GM12892 (cell line): ENCODE measurements at places on chromosomes 1 and 21.
A peak's percentile ranks its signal among the peaks of the same experiment; 100 is the strongest.

DNA sequence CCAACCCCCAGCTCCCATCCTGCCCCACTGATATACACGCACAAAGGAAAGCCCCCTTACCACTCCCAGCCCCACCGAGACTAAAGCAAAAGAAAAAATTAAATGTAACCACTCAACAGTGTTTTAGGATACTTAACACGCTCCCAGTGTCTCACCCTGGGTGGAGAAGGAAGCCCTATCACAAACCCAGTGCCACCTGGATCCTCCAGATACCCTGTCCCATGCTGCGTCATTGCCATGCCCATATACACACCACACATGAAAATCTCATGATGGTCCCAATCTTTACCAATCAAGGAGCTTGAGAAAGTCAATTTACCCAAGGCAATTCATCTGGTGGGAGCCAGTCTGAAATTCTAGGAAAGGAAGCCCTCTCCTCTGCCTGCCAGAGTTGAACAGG lies 11.2 kb downstream of the KIAA1614 start:
- DNase-seq, result no peak

GRCh38 chr1:8562881-8563865 lies 245.3 kb downstream of the SLC45A1 start:
- DNase-seq, result no peak

DNA sequence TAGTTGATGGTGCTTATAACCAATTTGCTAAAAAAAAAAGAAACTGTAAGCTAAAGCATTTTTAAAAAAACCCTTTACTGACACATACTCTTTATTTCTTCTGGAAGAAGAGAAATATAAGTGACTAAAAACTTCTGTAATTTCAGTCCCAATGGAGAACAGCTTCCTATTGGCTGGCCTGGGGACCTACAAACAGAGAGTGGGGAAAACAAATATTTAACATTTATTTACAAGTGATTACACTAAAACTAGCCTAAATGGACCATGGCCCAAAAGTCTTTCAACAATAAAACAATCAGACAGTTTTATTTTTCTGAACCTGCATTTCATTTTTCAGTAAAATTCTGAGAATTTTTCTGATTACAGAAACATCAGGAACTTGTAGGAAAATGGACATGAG lies 15.2 kb downstream of the TARBP1 start:
- no peak for DNase-seq

- DNase-seq, result no peak
These were observed 1.3 kb downstream of the EDN2 start for GRCh38 chr1:41483001-41483850.

- DNase-seq, result no peak
These were observed 1341.2 kb downstream of the PLA2G4A start for GRCh38 chr1:188169971-188170370.

- no peak for DNase-seq
These were observed 136.7 kb downstream of the ADSS2 start for GRCh38 chr1:244314921-244315559.

DNA sequence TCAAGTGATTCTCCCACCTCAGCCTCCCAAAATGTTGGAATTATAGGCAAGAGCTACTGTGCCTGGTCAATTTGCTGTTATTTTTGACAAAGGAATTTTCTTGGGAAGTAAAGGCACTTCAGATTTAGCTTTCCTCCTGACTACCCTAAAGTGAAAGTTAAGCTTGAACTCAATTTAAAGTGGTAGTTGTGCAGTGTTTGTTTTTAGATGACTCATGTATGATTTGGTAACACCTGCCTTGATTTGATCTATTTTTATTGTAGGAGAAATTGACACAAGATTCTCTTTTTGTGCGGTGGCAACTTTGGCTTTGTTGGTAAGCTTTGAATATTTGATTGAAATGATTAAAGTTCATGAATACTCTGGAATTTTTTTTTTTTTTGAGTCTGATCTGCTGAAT lies 5.0 kb downstream of the RABGGTB start:
- DNase-seq, result no peak

DNA sequence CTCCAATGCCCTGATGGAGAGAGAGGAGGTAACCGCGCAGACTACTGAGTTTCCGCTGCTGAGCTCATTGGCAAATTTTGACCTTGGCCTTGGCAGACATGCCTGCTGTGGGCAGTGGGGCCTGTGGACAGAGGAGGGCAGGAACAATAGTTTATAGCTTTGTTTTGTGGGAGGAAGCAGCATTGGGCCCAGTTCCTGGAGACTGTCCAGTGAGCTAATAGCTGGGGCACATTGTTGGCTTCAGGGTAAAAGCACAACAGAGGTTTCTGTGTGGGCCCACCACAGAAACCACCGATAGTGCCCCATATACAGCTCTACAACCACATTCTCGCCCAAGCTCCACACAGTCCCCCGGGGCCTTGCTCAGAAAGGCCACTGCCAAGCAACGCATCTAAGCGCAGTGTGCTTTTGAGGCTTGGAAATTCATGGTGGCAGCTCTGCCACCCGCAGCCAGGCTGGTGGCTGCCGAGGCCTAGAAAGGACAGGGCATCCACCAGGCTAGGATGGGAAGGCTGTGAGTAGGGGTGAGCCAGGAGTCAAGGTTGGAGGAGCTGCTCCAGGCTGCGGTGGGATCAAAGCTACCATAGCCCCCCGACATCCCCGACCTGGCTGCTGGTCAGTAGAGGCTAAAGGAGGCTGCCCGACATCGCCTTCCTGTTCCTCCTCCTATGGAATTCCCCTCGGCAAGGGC lies 43.2 kb downstream of the NEK2 start:
- no peak for DNase-seq

GRCh38 chr1:78726686-78727085 lies 77.1 kb downstream of the IFI44 start:
- DNase-seq, result no peak

DNA sequence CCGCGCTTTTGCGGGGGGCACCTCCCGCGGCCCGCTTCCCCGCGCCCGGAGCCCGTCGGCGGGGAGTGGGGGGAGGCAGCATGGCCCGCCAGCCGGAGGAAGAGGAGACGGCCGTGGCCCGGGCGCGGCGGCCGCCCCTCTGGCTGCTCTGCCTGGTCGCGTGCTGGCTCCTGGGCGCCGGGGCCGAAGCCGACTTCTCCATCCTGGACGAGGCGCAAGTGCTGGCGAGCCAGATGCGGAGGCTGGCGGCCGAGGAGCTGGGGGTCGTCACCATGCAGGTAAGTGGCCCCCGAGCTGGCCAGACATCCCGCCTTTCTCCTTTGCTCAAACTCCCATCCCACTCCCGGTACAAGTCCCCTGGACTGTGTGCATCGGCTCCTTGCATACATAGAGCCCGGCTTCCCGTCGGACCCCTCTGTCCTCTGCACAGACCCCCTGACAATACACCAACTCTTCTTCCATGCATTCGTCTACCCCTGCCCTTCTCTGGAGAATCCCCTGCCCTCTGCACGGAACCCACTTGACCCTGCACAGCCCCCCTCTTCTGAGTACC lies 812 bp downstream of the CACHD1 start:
- DNase-seq, result peak; percentile 27

DNA sequence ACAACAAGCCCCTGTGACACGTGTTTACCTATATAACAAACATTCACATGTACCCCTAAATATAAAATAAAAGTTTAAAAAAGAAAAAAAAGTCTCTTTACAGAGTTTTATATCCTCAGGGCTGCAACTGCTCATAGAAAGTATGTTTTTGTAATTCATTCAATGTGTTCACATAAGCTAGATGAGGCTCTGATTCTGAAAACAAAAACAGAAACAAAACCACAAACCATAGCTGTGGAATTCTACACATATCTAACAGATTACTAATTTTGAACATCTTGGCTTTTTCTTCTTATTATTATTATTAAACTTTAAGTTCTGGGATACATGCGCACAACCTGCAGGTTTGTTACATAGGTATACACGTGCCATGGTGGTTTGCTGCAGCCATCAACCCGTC lies 579.6 kb upstream of the ZRANB2 start:
- DNase-seq, result no peak

GRCh38 chr1:115828101-115829022 lies 12.6 kb downstream of the NHLH2 start:
- DNase-seq, result no peak

- DNase-seq, result no peak
These were observed 224.0 kb downstream of the KIF26B start for GRCh38 chr1:245378745-245379144.

- no peak for DNase-seq
These were observed 22.7 kb downstream of the COL6A1 start for GRCh38 chr21:46004168-46004861.

GRCh38 chr1:26403656-26404055 lies 7.0 kb upstream of the LIN28A start:
- no peak for DNase-seq

DNA sequence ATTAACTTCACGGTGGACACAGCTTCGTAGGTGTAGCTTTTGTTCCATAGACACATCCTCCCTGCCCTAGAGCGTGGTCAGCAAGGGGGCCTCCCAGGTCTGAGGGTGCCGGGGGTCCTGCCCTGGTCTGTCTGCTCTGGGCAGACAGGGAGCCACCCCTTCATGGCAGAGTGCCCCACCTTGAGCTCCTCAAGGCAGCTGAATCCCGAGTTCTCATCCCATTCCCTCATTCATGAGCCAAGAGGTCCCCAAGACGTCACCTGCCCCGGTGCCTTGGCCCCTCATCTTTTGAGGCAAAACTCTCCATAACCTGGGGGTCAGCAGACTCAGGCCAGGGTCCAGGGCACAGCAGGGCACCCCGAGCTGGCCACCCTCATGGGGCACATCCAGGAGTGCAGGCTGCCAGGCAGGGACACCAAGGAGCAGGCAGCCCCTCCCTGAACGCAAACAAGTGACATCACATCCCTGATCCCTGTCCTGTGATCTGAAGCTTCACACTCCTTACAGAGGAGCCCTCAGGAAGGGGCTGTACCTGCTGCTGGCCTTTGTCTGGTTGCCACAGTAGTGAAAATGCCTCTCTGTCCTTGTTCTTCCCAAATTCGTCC lies 23.3 kb downstream of the UBASH3A start:
- DNase-seq, result no peak

DNA sequence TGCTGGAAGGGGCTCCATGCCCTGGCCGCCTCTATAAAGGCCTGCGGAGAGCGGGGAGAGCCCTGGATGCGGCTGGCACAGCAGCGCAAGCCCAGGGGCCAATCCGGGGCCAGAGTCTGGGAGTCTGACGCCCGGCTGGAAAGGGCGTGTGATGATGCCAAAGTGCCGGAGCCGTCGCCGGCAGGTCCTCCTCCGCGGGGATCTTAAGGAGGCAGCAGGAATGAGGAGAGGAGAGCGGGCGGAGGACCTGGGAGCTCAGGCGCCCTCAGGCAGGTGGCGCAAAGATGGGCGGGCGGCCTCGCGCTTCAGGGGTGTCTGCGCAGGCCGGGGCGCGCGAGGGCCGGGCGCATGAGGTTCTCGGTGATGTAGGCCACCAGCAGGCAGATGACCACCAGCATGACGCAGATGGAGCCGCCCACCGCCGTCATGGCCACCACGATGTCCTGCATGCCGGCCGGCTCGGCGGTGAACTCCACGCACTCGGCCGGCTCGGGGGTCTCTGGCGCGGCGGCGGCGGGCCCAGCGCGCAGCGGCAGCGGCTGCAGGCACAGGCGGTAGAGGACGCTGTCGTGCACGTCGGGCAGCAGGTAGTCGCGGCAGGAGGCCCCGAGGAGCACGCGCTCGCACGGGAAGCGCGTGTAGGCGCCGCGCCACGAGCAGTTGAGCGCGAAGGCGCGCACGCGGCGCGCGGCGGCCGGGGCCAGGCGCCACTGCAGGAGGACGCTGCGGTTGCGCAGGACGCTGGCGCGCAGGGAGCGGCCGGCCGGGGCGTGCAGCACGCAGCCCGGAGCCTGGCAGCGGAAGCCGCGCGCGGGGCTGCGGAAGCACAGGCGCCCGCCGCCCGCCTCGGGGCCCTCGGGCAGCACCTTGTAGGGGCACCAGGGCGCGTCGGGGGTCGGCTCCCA lies 653 bp downstream of the FNDC10 start:
- DNase-seq, result peak; percentile 57

DNA sequence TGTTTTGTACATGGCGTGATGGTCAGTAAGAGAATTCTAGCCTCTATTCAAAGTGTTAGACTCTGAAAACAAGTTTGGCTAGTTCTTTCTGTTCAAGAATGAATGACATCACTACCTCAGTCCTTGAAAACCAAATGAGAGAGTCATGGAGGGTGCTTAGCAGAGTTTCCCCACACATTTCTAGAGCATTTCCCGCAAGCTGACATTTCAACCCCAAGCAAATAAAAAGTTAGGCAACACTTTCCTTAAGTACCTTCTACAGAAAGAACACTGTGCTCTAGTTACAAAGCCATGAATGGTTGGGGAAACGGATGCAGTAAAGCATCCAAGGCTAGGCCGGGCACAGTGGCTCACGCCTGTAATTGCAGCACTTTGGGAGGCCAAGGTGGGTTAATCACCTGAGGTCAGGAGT lies 47.9 kb upstream of the SLC44A3 start:
- no peak for DNase-seq

DNA sequence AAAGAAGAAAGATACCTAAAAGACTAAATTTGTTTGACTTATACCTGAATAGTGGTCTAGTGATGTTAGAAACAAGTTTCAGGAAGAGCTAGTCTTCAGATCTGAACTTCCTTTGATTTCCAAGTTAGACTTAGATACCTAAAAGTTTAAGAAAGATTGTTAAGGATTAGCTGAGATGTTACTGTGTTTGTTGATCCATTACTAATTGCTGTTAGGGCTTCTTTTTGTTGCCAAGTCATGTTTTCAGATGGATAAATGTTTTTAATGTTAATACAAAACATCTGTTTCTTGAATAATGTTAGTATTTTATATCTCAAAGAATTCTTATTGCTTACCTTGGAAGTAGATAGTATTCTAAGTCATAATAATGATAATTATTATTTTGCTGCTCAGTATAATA lies 11.6 kb downstream of the GNAI3 start:
- no peak for DNase-seq
